ENCODE measurements at places on chromosomes 12 and 14.

DNA sequence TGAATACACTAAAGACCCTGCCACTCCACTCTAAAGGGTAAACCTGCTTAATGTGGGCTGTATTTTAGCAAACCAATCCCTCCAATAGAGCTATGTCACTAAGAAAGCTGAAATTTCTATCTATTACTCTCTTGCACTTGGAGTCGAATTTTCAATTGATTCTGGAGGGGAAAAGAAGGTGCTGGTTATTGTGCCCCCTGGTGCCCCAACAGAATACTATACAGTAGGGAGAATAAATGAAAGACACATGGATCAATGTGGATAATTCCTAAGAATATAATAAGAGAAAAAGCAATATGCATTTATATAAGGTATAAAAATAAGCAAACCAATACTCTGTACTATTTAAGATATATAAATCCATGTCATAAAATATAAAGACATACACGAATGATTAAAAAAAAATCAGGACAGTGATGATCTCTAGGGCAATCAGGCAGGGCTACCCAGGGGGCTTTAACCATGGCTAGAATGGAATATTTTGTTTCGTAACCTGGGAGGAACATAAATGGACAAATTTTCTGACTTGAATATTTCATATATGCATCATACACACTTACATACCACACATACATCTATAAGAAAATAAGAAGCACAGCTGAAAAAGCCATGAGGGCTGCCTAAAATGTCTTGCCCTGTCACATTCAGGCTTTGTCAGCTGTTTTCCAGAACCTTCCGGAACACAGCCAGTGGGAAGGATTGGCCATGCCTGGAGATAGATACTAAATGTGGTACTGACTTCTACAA is 54.4 kb downstream of the EFCAB11 start:
- peak; percentile 23 for DNase-seq

DNA sequence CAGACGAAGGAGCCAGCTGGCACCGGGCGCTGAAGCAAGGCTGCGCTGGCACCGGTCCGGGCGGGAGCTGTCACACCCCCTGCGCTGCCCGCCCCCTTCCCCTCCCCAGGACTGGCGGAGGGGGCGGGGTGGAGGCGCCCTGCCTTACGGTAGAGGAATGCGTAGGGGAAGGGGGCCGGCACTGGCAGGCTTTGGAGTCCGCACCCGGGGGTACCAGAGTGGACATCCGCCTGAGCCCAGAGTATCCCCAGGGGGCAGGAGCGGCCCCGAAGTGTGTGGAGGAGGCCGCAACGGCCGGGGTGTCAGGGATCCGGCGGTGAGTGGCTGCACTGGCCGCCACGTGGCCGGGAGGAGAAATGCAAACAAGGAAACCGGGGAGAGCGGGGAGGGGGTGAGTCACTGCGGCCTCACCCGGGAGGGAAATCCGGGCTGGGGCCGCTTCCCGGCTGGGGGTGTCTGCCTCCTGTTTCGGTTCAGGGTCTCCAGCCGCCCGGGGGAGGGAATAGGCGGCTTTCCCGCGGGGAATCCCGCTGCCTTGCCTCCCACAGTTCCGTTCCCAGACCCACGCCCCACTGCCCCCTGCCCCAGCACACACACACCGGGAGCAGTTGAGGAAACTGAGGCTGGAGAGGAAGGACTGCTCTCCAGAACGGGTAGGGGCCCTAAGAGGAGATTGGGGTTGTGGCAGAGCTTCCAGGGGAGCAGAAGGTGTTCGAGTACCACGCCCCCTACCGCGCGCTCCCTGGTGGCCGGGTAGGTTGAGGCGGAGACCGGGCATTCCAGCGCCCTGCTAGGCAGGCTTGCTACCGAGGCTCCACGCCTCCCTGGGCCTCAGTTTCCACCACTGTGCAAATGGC is at the start of gene RAPGEF3:
Gene RAPGEF3, minus strand, starts transcription at position 47 of the 857 bp plus-strand sequence. CDS start 324 bp downstream, outside the sequence.
- DNase-seq, result peak; percentile 68

DNA sequence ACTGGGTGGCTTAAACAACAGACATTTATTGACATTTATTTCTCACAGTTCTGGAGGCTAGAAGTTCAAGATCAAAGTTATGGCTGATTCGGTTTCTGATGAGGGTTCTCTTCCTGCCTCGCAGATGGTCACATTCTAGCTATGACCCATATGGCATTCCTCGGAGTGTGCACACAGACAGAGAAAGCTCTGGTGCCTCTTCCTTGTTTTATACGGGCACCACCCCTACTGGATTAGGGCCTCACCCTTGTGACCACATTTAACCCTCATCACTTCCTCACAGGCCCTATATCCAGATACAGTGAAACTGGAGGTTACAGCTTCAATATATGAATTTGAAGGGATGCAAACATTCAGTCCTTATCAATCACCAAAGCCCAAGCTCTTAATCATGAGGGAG is 77.0 kb upstream of the OVCH1 start:
- no peak for DNase-seq

DNA sequence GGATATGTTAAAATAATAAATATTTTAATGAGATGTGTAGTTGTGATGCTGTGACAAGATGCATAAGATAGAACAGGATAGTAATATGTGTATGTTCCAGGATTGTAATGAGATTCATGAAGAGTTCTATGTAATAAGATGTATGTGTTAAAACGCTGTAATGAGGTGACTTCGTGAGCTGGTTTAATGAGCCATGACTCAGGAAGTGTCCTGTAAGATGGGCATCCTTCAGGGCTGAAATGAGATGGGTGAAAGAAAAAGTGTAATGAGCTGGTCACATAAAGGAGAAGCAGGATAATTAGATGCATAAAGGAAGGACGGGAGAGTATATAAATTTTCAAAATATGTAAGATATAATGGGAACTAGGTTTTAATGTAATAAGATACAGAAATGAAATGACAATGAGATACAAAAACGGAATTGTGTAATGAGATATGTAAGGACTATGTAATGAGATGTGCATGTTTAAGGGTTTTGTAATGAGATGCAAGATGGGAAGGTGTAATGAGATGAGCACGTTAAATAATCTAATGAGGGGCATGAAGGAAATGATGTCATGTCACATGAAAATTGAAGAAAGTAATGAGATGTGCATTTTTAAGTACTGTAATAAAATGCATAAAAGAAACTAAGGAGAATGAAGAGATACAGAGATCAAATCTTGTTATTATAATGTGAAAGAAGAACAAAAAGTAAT is 524.8 kb upstream of the STXBP6 start:
- DNase-seq, result no peak

DNA sequence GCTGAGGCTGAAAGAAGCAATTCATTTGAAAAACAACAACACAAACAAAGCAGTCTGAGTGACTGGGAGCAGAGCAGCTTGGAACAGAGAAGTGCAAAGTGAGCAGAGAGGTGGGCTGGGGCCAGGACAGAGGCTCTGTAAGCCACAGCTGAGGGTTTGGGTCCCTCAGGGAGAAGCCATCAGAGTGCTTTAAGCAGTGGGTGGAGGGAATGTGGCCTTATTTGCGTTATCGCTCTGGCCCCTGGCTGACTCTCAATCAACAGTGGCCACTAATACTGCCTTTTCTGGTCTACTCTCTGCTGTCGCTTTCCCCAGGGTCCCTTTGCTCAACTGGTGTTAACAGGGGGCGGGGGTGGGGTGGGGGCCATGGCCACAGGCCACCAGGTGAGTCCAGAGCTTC is 44.2 kb downstream of the IRF2BPL start:
- DNase-seq, result no peak

GRCh38 chr12:93197067-93197593 is 180.6 kb upstream of the NUDT4 start:
- DNase-seq, result no peak

- no peak for DNase-seq
Measured at GRCh38 chr14:68447581-68448251, 345.2 kb downstream of the ZFP36L1 start.

- peak; percentile 61 for DNase-seq
Measured at GRCh38 chr12:109393437-109394345, 46.0 kb downstream of the MYO1H start.

- DNase-seq, result no peak
Measured at GRCh38 chr14:97411938-97412612, 614.9 kb downstream of the VRK1 start.

GRCh38 chr12:22600181-22600580 is 24.8 kb upstream of the ETNK1 start:
- DNase-seq, result no peak

DNA sequence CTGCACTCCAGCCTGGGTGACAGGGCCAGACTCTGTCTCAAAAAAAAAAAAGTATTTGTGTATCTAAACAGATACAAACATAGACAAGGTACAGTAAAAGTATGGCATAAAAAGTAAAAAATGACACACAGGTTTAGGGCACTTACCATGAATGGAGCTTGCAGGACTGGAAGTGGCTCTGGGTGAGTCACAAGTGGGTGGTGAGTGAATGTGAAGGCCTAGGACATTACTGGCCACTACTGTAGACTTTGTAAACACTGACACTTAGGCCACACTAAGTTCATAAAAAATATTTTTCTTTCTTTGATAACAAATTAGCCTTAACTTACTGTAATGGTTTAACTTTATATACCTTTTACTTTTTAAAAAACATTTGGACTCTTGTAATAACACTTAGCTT is 38.0 kb upstream of the EIF5 start:
- DNase-seq, result no peak

- no peak for DNase-seq
Measured at GRCh38 chr12:76117067-76117691, 32.7 kb upstream of the NAP1L1 start.

DNA sequence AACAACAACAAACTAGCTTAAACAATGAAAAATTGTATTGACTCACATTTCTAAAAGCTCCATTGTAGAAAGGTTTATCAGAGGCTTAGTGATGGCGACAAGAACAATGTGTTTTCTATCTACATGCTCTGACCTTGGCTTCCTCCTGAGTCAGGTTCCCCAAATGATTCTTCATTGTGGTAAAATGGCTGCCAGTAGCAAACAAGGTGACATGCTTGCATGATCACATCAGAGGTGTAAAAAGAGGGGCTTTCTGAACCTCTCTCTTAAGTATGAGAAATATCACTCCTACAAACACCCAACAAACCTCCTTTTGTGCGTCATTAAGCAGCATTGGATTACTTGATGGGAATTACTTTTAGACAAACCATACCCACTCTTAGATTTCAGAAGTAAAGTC is 252.4 kb upstream of the SYT1 start:
- no peak for DNase-seq

GRCh38 chr12:4272424-4273272 is 914 bp upstream of the CCND2 start:
- DNase-seq, result peak; percentile 81

- no peak for DNase-seq
Measured at GRCh38 chr12:82015623-82016347, 256.6 kb upstream of the PPFIA2 start.

GRCh38 chr12:54337854-54338650 is 13.1 kb downstream of the COPZ1 start:
- DNase-seq, result no peak

DNA sequence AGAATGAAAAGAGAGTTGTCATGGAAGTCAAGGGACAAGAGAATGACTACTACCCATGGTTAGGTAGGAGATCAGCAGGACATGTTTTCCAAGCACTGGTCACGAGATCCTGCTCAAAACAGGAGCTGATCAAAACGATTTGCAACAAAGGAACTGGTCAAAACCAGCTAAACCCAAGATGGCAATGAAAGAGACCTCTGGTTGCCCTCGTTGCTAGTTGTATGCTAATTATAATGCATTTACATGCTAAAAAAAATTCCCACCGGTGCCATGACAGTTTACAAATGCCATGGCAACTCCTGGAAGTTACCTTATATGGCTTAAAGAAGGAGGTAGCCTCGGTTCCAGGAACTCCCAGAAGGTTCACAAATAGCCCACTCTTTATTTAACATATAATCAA is 95.0 kb upstream of the OTX2 start:
- DNase-seq, result no peak

GRCh38 chr12:88552610-88553079 is 27.6 kb downstream of the KITLG start:
- no peak for DNase-seq

GRCh38 chr14:24052656-24053547 is 1.1 kb downstream of the CARMIL3 start:
- DNase-seq, result peak; percentile 40

DNA sequence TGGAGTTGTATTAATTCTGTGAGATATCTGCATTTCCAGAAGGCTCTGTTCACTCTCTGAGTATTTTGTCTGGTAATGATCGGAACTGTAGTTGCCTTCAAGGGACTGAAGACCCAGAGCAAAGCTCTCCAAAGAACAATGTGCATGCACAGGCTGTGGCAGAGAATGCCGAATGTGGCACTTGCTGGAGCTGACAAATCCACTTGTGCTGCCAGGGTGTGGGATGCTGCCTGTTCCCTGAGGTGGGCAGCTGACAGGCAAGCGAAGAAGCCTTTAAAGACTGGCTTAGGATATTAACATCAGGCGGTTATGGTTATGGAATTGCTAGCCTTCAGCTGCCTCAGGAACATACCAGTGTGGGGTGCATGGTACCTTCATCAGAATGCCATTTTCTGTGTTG is 419.9 kb upstream of the ATP2B1 start:
- no peak for DNase-seq

- no peak for DNase-seq
Measured at GRCh38 chr12:91889910-91890309, 255.7 kb downstream of the BTG1 start.

DNA sequence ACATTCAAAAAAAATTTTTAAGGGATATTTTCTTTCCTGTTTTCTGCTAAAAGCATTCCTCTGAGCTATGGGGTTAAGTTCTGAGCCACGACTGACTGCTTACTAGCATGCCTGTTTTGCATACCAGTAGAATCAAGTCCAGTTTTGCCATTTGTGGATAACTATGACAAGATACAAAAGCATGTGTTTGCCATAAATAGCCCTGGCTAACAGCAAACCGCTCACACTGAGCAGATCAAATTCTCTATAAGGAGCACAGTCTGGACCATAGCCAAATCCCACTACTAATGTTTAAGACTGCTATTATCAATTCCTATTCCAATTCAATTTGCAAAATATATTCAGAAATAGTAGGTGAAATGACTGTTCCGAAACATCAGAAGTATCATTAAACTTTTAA is 3.2 kb downstream of the CFL2 start:
- DNase-seq, result no peak

GRCh38 chr12:89436062-89436461 is 83.8 kb upstream of the DUSP6 start:
- DNase-seq, result no peak
